AG10803 (cell line): ENCODE measurements at places on chromosomes 1 and 21.

- DNase-seq: no peak
Observed at GRCh38 chr21:45970674-45971615, 10.6 kb upstream of the COL6A1 start.

DNA sequence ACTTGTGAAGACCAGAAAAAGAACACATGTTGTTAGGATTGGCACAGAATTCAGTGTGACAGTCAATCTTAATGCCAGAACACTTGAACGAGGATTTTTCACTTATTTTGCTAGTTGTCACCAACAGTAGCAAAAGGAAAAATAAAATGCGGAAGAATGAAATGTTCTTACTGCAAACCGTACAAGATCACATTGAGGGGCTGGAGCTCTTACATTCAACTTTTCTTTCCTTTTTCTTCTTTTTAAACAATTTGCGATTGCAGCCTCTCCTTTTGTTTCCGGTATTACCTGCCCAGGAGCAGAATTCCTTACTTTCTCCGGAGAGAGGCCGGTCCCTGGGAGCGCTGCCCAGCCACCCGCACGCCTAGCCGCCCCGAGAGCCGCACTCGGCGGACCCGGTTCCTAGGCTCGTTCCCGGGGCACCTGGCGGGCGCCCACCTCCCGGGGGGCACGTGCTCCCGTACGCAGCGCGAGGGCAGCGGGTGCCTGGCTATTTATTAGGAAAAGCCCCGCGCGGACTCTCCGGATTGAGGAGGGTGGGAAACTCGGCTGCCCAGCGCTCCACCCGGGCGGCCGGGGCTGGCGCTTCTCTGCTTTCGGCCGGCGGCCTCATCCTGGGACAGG lies 1.2 kb upstream of the CAMTA1 start:
- DNase-seq: peak; percentile 4

DNA sequence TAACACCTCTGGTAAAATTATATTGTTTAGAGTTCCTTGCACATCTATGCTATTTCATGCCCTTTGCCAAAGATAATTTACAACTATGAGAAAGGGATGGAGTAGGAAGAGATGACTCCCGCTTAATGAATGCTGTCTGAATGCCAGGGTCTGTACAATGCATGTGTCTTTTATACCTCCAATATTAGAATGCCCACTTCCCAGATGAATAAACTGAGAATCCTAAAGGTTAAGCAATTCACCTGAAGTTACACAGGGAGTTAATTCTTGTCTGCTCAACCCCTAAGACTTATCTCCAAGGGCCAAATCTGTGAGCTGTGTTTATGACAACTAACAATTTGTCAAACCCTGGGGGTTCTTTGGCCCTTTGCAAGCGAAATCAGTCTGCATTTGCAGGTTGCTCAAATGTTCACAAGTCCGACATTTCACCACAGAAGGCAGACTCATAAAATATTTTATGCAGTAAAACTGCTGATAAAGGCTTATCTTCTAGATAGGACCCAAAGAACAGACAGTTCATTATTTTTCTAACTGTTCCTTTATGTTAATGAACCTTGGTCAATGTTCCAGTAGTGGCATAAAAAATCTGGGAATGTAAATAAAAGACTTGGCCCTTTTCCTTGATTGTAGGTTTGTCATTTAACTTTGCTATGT lies 50.2 kb upstream of the ATP1A1 start:
- no peak for DNase-seq

DNA sequence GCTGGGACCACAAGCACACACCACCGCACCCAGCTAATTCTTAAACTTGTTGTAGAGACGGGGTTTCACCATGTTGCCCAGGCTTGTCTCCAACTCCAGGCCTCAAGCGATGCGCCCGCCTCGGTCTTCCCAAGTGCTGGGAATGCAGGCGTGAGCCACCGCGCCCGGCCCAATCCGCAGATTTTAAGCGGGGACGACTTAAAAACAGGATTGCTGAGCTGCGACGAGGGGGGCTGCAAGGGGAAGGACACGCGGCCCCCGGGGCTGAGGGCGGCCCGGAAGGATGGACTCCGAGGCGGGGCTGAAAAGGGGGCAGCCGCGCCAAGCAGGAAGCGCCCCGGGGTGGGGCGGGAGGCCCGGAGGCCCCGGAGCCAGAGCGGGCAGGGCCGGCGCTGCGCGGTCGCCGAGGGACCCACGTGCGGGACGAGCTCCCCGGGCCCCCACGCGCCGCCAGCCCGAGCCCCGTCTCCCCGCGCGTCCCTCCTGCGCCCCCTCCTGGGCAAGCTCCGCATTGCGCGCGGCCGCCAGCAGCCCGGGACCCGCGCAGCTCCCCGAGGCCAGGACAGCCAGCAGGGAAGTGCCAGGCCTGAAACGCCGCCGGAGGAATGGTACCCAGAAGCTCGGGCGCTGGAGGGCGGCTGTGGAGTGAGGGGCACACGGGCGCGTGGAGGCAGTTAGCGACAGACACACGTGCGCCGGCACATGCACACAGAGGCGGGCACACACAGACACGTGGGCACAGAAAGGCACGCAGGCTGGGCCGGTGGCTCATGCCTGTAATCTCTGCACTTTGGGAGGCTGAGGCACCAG lies 5.5 kb upstream of the PRKCZ start:
- DNase-seq: peak; percentile 35

GRCh38 chr1:156112276-156113137 lies 2.0 kb upstream of the LMNA start:
- DNase-seq: no peak

DNA sequence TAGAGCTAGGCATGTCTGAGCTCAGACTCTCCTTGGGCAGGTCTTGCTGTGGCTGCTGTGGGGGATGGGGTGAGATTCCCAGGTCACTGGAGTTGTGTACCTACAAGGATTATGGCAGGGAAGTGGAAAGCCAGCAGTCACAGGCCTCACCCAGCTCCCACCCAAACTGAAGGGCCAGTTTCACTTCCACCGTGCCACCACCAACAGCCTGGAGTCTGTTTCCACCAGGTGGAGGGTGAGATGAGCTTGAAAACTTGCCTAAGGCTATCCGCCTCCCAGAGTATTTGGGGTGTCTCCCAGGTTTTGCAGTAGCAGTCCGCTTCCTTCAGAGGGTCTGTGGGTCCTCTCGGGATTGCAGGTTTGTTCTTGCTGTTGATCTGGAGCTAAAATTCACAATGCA lies 327.7 kb downstream of the PTPRC start:
- DNase-seq: no peak

DNA sequence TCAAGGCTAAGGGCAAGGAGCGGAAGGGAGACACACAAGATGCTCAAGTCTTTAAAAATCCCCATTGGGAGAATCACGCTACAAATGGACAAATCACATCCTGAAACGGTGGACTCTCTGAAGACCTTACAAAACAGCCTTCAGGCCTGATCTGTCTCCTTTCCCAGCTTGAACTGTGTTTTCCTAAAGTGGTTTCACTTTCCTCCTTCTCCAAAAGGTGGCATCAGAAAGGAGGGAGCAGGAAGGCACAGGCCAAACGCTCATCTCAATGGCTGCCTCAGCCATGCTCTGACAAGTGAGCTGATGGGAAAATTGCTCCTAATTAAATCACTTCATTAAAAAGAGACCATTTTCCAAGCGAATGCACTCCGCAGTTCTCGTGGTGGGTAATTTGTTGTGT lies 47.7 kb downstream of the UTP25 start:
- DNase-seq: peak; percentile 53

- DNase-seq: no peak
Observed at GRCh38 chr1:58064166-58064565, 482.4 kb downstream of the OMA1 start.

GRCh38 chr1:221078260-221078965 lies 199.2 kb downstream of the HLX start:
- DNase-seq: peak; percentile 39

DNA sequence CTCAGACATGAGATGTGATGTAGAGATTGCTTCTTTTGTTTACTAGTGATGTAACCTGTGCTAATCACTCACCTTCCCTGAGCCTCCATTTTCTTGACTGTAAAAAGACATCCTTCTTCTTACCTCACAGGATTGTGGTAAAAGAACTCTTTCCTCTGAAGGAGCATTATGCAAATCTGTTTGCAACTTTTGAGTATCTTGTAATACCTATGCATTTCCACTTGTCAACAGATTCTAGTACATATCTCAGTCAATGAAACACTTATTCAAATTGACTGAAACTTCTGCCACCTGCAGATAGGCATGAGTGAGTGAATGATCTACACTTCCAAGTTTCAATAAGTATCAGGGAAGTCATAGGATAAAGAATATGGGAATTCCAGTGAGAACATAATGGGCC lies 174.7 kb downstream of the HHIPL2 start:
- DNase-seq: no peak

GRCh38 chr21:44728716-44729115 lies 17.3 kb upstream of the TSPEAR start:
- DNase-seq: no peak

DNA sequence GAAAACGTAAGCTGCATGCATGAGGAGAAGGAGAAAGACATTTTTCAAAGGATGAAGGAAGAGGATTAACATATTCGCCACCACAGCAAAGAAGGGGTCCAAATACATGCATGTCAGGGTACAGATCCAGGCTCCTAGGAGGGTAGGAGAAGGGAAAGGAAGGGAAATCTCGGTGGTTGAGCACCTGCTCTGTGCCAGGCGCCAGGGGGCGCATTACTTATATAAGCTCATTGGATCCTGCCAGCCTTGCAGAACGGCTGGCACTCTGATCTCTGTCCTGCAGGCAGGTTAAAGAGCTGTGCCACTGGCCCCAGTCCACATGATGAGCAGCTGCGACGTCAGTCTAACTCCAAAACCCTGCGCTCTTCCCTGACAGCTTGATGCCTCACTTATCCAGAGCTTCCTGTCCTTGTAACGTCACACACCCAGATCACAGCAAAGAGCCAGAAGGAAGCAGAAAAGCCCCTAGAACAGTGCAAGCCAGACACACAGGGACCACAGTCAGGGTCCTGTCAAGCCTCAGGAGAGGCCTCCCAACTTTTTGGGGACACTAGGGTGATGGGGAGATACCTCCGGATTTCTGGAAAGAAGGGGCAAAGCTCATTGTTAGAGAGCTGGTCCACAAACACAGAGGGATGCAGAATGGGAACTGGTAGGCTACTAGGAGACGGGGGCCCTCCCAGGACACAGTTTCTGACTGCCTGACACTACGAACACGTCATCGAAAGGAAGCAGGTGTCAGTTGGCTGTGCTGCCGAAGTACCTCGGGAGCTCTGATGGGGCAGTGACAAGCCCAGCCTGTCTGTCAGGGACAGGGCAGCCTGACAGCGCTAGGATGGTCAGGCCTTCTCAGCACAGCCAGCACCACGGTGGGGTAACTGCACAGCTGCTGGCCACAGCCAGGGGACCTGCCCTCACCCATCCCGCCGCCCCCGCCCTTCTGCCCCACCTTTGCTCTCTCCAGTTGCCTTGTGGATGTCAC lies 99.1 kb downstream of the BEND5 start:
- DNase-seq: peak; percentile 65

GRCh38 chr1:214637722-214638458 lies 34.9 kb downstream of the CENPF start:
- peak; percentile 67 for DNase-seq

DNA sequence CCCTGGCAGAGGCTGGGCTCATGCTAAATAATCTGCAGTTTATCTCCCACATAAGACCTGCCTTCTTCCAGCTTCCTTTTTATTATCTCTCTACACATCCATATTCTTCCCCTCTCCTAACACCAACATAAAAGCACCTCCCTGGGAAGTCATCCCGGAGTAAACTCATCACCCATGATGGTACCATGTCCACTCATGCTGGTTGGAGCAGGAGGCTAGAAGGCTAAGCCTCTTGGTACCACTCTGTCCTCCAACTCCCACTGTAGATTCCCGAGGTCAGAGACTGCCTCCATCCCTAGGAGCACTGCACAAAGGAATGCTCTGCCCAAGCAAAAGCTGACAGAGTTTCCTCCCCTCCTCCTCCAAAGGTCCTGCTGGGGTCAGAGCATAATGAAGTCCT lies 4.2 kb downstream of the DENND2D start:
- no peak for DNase-seq

- no peak for DNase-seq
Observed at GRCh38 chr1:109634292-109634691, 14.7 kb downstream of the AMPD2 start.

- DNase-seq: no peak
Observed at GRCh38 chr1:59704716-59705115, 110.0 kb upstream of the HOOK1 start.

DNA sequence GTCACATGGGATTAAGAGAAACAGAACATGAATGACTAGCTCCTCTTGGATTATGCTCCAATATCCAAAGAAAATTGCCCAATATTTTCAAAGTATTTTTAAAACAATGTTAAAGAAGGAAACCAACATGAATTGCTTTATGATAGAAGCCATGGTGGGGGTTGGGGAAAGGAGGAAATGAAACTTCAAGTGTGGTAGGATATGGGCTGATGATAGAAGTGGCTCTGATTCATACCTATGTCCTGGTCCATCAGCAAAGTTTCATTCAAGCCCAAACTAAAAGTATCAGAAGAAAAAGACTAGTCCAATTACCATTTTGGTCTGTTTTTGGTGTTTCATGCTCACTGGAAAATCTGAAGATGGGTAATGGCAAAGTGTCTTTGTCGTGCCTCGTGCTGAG lies 104.2 kb upstream of the PROX1 start:
- DNase-seq: no peak

GRCh38 chr1:34361121-34361520 lies 184.4 kb downstream of the C1orf94 start:
- DNase-seq: no peak

GRCh38 chr1:150881331-150882070 lies 5.1 kb upstream of the ARNT start:
- peak; percentile 98 for DNase-seq

DNA sequence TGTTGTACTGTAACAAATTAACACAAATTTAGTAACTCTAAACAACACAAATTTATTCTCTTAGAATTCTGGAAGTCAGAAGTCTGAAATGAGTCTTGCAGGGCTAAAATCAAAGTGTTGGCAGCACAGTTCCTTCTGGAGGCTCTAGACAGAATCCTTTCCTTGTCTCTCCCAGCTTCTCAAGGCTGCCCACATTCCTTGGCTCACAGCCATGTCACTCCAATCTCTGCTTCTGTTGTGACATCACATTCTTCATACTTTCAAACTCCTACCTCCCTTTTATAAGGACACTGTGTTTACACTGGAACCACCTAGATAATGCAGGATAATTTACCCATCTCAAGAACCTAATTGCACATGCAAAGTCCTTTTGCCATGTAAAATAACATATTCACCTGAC lies 225.0 kb upstream of the PRMT6 start:
- peak; percentile 1 for DNase-seq

GRCh38 chr1:92964998-92965397 lies 3.7 kb upstream of the DIPK1A start:
- no peak for DNase-seq

GRCh38 chr1:11156963-11157362 lies 32.2 kb upstream of the ANGPTL7 start:
- no peak for DNase-seq

DNA sequence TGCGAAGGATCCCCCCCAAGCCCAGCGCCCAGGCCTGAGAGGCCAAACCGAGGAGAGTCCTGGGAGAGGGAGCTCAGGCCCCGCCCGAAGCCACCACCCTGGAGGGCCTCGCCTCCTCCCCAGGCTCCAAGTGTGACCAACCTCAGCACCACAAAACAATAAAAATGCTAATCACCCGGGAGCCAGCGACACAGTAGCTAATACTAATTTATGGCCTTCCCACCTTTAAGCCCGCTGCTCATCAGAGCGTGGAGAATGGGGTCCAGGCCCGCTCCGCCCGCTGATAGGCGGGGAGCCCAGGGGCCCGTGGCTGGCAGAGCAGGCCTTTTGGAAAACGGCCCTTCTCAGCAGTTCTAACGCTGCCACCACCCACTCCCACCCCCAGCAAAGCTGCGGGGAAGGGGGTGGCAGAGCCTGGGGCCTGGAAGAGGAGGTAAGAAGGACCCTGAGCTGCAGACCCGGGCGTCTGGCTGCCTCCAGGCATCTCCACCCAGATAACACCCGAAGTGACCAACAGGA lies 20.4 kb upstream of the TAS1R2 start:
- no peak for DNase-seq
